ENCODE measurements at places on chromosomes 16 and 17.

DNA sequence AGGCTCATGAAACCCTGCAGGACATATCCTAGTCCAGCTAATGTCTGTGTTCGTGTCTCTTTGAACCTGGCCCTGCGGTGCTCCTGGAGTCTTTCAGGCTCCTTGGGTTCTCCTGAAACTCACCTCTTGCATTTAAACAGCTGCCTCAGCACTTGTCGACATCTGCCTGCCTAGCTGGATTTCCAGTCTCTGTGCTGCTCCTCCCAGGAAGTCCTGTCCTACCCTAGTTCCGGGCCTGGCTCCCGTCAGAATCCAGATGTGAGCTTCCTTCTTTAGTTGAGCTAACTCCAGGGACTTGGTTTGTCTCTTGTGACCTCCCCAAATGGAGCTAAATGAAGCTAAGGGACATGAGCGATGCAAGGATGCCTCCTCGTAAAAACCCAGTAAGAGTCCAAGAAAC is 155.2 kb upstream of the PIRT start:
- no peak overlapping the region for H3K27ac ChIP-seq
- no peak for DNase-seq
- H3K4me3 ChIP-seq = no peak overlapping the region
- no peaks in the 10 kb centered on the region for H3K36me3 ChIP-seq
- H3K27me3 ChIP-seq = no peaks in the 10 kb centered on the region
- no peaks in the 10 kb centered on the region for H3K4me1 ChIP-seq

GRCh38 chr17:64327201-64327930 is 63.3 kb downstream of the PECAM1 start:
- H3K4me1 ChIP-seq = peaks cover 3% of the 10 kb centered on the region
- H3K36me3 ChIP-seq = peaks cover 23% of the 10 kb centered on the region
- DNase-seq = no peak

GRCh38 chr17:33421933-33422332 is 128.8 kb upstream of the ASIC2 start:
- no peak for DNase-seq
- peaks cover 8% of the 10 kb centered on the region for H3K27me3 ChIP-seq

DNA sequence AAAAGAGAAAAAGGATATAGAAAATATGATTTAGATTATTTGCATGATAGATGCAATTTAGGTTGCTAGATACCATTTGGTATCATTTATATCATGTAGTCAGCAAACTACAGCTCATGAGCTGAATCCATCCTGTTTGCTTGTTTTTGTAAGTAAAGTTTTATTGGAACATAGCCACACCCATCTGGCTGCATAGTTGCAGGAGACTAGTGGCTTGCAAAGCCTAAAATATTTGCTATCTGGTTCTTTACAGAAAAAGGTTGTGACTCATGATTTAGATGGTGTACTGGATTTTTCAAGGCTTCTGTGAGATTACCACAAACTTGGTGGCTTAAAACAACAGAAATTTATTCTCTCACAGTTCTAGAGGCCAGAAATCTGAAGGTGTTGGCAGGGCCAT is 49.9 kb downstream of the MAP2K4 start:
- H3K36me3 ChIP-seq = peaks cover 12% of the 10 kb centered on the region
- H3K4me1 ChIP-seq = no peaks in the 10 kb centered on the region
- DNase-seq = no peak
- no peaks in the 10 kb centered on the region for H3K27me3 ChIP-seq
- H3K4me3 ChIP-seq = no peak overlapping the region

DNA sequence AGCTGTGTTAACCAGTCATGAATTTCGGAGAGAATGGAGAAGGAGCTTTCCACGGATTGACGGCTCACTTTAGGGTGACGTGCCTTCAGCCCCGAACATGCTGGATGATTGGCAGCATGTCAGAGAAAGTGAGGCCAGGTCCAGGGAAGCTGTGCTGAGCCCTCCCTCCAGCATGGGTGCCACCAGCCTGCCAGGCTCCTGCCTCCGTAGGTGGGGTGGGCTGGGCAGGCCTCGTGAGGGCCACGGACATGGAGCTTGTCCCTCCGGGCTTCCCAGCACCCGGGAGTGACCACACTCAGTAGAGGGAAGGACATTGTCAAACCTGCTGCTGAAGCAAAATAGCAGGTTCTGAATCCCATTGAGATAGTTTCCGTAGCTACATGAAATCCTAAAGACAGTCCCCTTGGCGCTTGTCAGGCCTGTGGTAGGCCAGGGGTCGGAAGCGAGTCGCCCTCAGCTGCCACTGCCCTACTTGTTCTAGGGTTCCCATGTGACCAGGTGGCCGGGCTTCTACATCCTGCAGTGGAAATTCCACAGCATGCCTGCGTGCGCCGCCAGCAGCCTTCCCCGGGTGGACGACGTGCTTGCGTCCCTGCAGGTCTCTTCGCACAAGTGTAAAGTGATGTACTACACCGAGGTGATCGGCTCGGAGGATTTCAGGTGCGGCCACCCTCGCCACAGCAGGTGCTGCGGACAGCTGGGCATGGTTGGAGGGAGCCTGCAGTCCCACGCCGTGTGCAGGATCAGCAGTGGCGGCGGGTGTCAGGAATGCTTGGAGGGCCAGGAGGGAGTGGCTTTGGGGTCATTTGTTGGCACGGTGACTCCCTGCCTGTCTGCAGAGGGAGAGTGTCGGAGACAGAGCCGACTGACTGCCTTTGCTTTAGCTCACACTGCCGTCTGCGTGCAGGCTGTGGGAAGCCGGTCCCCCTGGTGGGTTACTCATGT is 72.3 kb downstream of the SEC14L1 start:
- no peaks in the 10 kb centered on the region for H3K27me3 ChIP-seq
- H3K27ac ChIP-seq = no peak overlapping the region
- no peak for DNase-seq

GRCh38 chr17:72878975-72879660 is 213.4 kb downstream of the SLC39A11 start:
- H3K4me1 ChIP-seq = no peaks in the 10 kb centered on the region
- H3K4me3 ChIP-seq = no peak overlapping the region
- no peak overlapping the region for H3K27ac ChIP-seq
- H3K36me3 ChIP-seq = peaks cover 2% of the 10 kb centered on the region
- DNase-seq = no peak

DNA sequence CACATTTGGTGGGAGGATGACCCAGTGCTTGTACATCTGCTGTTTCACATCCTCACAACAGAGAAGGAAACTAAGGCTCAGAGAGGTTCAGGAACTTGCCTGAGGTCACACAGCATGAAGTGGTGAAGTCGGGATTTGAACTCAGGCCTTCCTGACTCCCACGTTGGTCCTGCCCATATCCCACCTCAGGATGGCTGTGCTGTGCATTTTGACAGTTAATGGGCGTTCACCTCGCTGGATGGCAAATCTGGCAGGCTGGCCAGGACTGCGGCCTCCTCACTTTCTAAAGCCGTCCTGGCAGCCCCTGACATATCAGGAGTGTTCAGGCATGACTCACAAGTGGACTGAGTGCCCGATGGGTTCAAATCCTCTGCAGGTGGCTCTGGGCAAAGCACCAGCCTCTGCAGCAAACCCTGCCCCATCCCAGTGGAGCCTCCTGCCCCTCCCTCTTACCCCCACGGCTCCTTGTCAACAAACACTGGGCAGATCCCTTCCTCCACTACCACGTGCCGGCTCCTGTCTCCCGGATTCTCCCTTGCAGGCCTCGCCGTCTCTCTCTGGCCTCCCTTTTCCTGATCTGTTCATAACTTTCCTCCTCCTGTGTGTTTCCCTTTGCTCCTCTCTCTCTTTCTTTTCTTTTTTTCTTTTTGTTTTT is 29.2 kb downstream of the SOCS3 start:
- H3K27ac ChIP-seq = no peak overlapping the region
- DNase-seq = no peak
- no peak overlapping the region for H3K4me3 ChIP-seq
- no peaks in the 10 kb centered on the region for H3K27me3 ChIP-seq

DNA sequence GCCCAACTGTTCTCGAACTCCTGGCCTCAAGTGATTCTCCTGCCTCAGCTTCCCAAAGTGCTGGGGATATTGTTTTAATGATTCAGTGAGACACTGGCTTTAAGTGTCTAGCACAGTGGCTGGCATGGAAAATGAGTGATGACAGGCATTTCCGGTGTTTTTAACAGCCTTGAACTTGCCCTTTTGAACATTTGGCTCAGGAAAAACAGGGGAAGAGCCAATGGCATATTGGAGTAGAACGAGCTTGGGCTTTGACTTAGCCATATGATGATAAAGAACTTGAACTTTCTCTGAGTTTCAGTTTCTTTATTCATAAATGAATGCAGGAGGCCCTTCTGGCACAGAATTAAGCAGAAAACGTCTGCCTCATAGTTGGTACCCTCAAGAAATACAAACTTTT is 145.0 kb upstream of the HS3ST4 start:
- H3K4me3 ChIP-seq = no peak overlapping the region
- no peak overlapping the region for H3K27ac ChIP-seq
- no peaks in the 10 kb centered on the region for H3K27me3 ChIP-seq
- H3K36me3 ChIP-seq = no peaks in the 10 kb centered on the region
- no peak for DNase-seq

DNA sequence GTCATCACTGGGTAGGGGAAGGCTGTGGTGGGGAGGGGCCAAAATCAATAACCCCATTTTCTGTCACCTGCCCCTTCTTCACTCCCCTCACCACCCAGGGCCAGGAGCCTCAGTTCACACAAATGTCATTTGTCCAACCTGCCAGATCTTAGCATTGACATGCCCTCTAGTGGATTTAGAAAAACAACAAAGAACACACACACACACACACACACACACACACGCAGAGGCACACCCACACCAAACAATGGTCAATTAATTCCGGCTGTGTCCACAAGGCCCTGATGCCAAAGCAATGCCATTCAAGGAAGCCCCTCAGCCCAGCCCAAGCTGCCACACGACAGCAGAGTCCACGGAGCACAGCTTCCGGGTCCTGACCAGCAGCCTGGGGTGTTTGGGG is 68.4 kb downstream of the NOG start:
- no peak overlapping the region for H3K27ac ChIP-seq
- H3K4me1 ChIP-seq = peaks cover 7% of the 10 kb centered on the region
- no peak overlapping the region for H3K4me3 ChIP-seq
- DNase-seq = no peak

DNA sequence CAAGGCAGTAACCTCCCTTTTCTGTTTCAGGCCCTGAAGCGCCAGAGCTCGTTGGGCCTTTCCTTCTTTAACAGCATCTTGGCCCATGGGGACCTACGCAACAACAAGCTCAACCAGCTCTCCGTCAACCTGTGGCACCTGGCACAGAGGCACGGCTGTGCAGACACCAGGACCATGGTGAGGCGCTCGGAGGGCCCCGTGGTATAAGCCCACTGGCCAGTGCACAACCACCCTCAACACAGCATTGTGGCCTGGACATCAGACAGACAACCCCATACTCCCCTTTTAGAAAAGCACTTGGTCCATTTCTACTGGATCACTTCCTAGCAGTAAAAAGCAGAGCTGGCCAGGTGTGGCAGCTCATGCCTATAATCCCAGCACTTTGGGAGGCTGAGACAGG is 18.6 kb downstream of the KNOP1 start:
- no peak overlapping the region for H3K4me3 ChIP-seq
- DNase-seq = no peak
- peaks cover 18% of the 10 kb centered on the region for H3K36me3 ChIP-seq
- H3K27ac ChIP-seq = no peak overlapping the region
- peaks cover 11% of the 10 kb centered on the region for H3K4me1 ChIP-seq

DNA sequence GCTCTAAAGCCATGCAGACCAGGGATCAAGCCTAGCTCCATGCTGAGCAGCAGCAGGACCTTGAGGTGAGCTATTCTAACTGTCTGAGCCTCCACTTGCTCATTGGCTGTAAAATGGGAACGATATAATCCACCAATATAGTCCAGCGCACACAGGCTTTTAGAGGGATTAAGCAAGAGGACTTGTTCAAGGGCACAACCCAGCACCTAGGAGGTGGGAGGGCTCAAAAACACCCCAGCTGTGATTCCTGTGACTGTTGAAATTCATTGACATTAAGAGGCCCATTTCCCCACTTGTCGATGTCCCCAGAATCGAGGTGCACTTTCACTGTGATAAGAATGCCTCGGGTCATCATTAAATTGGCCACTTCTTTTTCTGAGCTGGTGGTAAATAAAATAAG is 4.1 kb downstream of the USH1G start:
- peaks cover 7% of the 10 kb centered on the region for H3K27me3 ChIP-seq
- peaks cover 25% of the 10 kb centered on the region for H3K4me1 ChIP-seq
- H3K27ac ChIP-seq = no peak overlapping the region
- H3K4me3 ChIP-seq = no peak overlapping the region
- H3K36me3 ChIP-seq = no peaks in the 10 kb centered on the region

DNA sequence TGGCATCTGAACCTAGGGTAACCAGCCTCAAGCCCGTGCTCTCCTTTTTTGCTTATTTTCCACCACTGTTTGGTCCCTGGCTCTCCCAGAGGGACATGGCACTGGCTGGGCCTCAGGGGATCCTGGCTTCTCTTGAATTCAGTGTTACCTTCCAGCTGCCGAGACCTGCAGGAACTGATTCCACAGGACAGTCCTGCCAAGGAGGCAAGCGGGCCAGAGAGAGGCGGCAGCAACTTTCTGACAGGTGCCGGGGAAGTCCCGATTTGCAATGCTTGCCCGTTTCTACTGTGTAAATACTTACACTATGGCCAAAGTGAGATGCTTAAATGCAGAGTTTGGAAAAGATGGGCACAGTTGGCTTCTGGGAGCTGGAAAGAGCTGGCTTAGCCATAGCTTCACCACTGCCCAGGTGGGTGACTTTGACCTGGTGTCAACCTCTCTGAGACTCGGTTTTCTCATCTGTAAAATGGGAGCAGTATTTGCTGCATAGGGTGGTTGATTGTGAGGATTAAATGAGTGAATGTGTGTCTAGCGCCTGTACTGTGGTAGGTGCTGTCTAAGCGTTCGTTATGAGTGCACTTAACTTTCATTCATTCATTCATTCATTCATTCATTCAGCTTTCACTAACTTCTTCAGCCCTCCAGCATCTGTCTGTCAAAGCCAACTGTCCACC is 124.9 kb downstream of the CMIP start:
- H3K4me1 ChIP-seq = peaks cover 10% of the 10 kb centered on the region
- DNase-seq = no peak
- H3K4me3 ChIP-seq = no peak overlapping the region
- no peaks in the 10 kb centered on the region for H3K27me3 ChIP-seq
- H3K36me3 ChIP-seq = no peaks in the 10 kb centered on the region

DNA sequence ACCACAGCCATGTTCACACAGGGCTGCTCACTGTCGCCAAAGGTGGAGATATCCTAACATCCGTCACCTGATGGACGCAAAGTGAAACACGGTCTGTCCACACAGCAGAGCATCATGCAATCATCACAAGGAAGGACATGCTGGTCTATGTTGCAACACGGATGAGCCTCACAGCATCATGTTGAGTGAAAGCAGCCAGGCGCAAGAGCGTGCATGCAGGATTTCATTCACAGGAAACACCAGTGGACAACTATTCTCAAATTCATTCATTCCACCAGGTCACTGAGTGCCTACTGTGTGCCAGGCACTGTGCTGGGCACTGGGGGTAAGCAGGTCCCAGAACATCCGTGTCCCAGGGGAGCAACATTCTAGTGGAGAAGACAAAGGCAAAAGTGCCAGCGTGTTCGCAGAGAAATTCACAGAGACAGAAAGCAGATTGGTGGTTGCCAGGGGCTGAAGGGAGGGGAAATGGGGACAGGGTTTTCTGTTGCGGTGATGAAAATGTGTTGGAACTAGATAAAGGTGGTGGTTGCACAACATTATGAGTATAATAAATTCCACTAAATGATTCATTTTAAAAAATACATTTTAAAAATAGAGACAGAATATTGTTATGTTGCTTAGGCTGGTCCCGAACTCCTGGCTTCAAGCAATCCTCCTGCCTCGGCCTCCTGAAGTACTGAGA is 22.7 kb upstream of the KCNJ12 start:
- no peak overlapping the region for H3K4me3 ChIP-seq
- no peaks in the 10 kb centered on the region for H3K27me3 ChIP-seq
- peak; percentile 87 for DNase-seq
- peaks cover 43% of the 10 kb centered on the region for H3K4me1 ChIP-seq

Data from common myeloid progenitor, CD34-positive (primary cell).